Endodermal cell (in vitro differentiated cells): ENCODE measurements at places on chromosomes 2 and 18. TPM values are rescaled to one million over a fixed set of nuclear protein-coding genes. Genes with fewer than 3 reads are reported as not detected.

DNA sequence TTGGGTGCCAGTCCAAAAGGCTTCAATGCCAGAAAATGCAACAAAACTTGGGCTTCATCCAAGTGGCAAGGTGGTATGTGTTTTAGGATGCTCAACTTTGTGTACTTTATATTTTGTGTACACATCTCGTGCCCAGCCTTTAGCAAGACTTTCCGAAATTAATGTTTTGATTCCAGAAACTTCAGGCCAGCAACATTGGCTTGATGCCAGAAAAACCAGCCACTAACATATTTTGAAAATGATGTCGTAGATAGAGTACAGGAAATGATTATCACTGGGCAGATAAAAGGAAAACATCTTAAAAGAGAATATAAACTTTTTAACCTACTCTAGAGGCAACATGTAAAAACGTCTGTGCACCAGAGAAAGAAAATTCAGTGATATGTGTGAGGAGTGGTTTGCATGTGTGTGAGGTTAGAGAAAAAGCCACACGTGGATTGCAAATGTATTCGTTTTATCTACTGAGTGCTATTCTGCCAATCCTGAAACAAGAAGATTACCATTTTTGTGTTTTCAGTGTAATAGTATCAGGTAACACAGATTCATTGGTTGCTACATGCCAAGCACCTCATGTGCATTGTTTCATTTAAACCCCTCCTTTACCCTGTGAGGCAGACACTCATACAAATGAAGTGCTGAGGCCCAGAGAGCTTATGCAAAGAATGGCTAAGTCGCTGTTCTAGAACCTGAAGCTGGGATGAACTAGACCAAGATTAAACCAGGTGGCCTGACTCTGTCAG is 264.8 kb downstream of the C1D start:
- DNase-seq, result no peak

GRCh38 chr2:27281855-27282559 is at the start of gene TRIM54:
TSS of gene TRIM54 (plus strand) at chr2:27282429. CDS start at chr2:27282732, 303 bp downstream.
- peak; percentile 70 for DNase-seq

- DNase-seq, result no peak
These were observed 81.0 kb downstream of the PLEKHM3 start for GRCh38 chr2:207944334-207944733.

DNA sequence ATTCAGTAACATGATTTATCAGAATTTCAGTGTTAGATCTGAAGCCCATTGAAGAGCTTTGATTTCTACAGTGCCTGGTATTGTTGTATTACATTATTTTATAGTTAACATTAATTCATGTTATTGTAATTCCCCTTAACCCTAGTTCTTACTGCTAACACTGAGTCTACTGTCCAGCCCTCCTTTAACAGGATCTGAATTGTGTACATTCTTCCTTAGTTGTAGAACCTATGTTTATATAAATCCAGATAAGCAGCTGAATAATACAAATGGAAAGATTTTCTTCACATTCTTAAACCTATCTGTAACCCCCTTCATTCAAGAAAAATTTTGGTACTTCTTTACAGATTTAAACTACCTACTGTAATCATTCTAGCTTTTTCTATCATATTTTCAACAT is 14.7 kb downstream of the NDUFAF7 start:
- no peak for DNase-seq

GRCh38 chr2:217017456-217018252 is 157.8 kb upstream of the TNP1 start:
- no peak for DNase-seq

GRCh38 chr2:207830778-207831438 is 61.2 kb upstream of the FZD5 start:
- DNase-seq, result no peak

DNA sequence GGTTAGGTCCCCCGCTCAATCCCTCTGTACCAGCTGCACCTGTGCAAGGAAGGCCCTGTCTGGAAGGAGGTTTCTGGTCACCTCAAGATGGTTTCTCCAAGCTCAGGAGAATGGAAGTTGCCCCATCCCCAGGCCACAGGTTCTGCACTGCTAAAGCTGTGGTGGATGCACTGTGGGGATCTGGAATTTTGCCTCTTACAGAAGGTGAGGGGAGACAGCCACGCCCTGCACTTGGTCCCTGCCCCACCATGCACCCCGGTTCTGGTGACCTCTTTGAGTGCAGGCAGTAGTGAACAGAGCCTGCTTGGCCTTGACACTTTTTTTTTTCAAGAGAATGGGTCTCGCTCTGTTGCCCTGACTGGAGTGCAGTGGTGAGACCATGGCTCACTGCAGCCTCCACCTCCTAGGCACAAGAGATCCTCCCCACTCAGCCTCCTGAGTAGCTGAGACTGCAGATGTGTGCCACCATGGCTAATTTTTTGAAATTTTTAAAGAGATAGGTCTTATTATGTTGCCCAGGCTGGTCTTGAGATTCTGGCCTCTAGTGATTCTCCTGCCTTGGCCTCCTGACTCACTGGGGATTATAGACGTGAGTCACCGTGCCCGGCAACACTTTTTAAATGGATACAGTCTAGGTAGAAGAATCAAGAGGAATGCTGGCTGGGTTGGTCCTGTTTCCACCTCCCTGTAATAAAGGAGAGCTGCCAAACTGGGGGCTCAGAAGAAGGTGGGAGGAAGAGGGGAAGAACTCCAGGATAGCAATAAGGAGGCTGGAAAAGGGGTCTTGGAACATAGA is 5.8 kb upstream of the NT5DC4 start:
- no peak for DNase-seq

DNA sequence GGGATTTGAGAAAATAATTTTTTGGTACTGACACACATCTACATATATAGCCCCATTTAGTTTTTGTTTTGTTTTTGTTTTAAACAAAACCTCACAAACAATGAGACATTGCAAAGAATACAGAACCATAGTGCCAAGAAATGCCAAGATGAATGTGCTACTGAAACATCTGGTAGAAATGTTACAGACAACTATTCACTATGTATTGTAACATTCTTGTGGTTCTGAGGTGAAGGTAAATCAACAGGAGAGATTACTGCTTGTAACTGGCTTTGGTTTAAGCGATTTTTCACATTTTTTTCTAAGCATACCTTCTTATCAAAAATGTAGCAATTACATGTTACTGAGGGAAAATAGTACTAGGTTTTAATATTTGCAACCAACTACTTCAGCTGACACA is 281.3 kb downstream of the ZNF804A start:
- DNase-seq, result no peak

GRCh38 chr18:35661483-35662146 is 80.1 kb downstream of the GALNT1 start:
- no peak for DNase-seq

- no peak for DNase-seq
These were observed 166.0 kb downstream of the EHBP1 start for GRCh38 chr2:62871506-62871905.

GRCh38 chr18:8341481-8342230 is 267.6 kb upstream of the RAB12 start:
- no peak for DNase-seq

GRCh38 chr2:25043241-25043867 is 1.5 kb downstream of the EFR3B start:
- peak; percentile 81 for DNase-seq

GRCh38 chr18:58776084-58776483 is 88.6 kb upstream of the ZNF532 start:
- DNase-seq, result no peak

- DNase-seq, result peak; percentile 93
These were observed 1.4 kb upstream of the RNF152 start for GRCh38 chr18:61893971-61894750.

GRCh38 chr18:24518596-24518995 is 58.2 kb downstream of the HRH4 start:
- DNase-seq, result no peak

GRCh38 chr2:231673348-231673770 is 35.0 kb upstream of the PTMA start:
- peak; percentile 99 for DNase-seq

- DNase-seq, result no peak
These were observed 103.6 kb downstream of the KLHL29 start for GRCh38 chr2:23488584-23488983.

- no peak for DNase-seq
These were observed 111.6 kb upstream of the DLX2 start for GRCh38 chr2:172214252-172214651.

DNA sequence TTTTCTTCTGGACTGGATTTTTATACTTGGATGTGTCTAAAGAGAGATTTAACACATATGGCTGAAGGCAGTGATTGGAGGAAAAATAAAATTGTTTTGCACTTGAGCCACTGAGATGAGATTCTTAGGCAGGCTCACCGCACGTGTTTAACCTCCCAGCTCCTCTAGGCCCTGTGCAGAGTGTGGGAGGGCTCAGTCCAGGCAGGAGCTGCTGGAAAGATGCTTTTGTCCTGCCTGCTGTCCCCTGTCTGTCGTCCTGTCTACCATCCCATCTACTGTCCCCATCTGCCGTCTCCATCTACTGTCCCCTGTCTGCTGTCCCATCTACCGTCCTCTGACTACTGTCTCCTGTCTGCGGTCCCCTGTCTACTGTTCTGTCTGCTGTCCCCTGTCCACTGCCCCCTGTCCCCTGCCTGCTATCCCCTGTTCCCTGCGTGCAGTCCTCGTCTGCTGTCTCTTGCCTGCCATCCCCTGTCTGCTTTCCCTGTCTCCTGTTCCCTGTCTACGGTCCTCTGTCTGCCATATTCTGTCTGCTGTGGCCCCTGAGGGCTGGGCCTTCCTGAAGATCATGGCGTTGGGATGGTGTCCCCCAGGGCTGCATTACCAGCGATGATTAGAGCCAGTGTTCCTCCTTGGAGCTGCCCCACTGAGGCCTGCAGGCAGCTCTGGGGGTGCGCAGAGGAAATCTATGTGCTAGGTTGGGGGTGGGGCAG is 43.7 kb upstream of the HS6ST1 start:
- DNase-seq, result no peak

- DNase-seq, result no peak
These were observed 140.1 kb downstream of the NR4A2 start for GRCh38 chr2:156192468-156192867.

GRCh38 chr2:180122874-180123273 is 115.8 kb upstream of the CWC22 start:
- no peak for DNase-seq

- DNase-seq, result peak; percentile 53
These were observed 74.7 kb downstream of the EIPR1 start for GRCh38 chr2:3302751-3303582.

- peak; percentile 63 for DNase-seq
These were observed 16.7 kb upstream of the ADI1 start for GRCh38 chr2:3535794-3536681.

DNA sequence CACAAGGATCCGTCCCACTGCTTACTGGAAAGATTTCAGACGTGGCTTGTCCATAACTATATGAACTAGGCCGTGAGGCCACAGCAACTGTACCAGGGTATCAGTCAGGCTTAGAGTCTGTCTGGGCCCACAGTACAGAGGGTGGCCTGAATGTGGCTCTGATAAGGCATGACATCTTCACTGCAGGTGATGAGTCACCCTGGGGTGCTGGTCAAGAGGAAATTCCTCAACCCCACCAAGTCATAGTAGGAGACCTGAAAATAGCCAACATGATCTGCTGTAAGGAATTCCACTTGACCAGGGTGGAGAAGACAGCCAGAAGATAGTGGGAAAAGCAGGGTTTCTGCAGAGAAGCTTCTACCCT is 107.7 kb downstream of the INHBB start:
- DNase-seq, result no peak

DSG2 gene
- total RNA-seq, result 112 to 127 TPM (median 119 TPM) in 3 replicates

GATA6 gene
- total RNA-seq, result 106 to 288 TPM (median 113 TPM) in 3 replicates

EPC2 gene
- 30.3 and 32.0 TPM in 2 replicates for total RNA-seq

ANKRD53 gene
- 0.52 and 0.97 TPM in 2 replicates for total RNA-seq

ARHGAP15 gene
- total RNA-seq, result 0.86 to 2.0 TPM (median 0.90 TPM) in 3 replicates

OBSL1 gene
- 156 to 306 TPM (median 161 TPM) in 3 replicates for total RNA-seq
